ENCODE measurements at places on chromosomes 5 and 9.

- no peak for DNase-seq
Measured at GRCh38 chr5:68415177-68416085, 199.9 kb downstream of the PIK3R1 start.

DNA sequence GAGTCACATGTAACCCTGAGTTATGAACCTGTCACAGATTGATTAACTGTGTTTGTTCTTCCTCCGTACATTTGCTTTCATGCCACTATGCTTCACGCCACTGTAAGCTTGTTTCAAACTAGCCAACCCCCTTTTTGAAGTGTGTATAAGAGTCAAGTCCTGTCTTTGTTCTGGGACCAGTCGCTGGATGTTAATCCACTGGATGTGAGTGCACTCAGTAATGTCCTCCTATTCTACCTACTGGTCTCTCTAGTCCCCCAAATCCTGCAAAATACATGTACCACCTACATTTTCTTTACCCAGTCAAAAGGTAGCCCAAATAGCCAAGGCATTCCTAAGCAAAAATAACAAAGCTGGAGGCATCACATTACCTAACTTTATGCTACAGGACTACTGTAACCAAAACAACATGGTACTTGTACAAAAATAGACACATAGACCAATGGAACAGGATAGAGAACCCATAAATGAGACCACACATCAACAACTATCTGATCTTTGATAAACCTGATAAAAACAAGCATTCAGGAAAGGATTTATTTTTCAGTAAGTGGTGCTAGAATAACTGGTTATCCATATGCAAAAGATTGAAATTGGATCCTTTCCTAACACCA, 1139.1 kb upstream of the SEMA6A start:
- no peak for DNase-seq

DNA sequence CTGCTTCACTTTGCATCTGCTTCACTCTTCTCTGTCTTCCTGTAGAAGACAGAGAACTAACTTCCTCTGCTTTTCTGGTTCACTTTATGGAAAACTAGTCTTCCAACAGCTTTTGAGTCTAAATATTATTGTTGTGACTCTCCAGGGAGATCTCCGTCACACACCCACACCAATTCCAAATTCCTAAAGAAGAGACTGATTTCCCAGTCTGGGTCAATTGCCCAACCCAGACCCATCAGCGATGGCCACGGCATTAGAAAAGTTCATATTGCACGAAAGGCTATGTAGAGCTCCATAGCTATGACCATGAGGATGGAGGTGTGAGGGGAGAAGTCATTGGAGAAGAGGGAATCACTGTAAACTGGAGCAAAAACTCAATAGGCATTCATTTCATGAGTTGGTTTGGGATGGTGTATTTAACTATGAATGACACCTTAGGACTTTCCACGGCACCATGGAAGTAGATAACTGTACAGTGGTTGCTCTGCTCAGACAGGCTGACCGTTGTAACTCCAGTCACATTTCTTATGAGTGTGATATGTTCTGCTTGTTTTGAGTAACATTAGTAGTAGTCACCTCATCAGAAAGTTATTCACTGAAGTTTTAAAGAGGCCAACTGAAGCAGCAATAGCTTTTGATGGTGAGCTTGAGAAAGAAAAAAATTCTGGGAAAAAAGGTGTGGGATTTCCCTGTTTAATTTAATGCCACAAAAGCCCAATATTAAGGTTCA, 78.1 kb upstream of the MAMDC2 start:
- no peak for DNase-seq

GRCh38 chr5:138188626-138189025, 9.7 kb downstream of the KIF20A start:
- DNase-seq, result no peak

DNA sequence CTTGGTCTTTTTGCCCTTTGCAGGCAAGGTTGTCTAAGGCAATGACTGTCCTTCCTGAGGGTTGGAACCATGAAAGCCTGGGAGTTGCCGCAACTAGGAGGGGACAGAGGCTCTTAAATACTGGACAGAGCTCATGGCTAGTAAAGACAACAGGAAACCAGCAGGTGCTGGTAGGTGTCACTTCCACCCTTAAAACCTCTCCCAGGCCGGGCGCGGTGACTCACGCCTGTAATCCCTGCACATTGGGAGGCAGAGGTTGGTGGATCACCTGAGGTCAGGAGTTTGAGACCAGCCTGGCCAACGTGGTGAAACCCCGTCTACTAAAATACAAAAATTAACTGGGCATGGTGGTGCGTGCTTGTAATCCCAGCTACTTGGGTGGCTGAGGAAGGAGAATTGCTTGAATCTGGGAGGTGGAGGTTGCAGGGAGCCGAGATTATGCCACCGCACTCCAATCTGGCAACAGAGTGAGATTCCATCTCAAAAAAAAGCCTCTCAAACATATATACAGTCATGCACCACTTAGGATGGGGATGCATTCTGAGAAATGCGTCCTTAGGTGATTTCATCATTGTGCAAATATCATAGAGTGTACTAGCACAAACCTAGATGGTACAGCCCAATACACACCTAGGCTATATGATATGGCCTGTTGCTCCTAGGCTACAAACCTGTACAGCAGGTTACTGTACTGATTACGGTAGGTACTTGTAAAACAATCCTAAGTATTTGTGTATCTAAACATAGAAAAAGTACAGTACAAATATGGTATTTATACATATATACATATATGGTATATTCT, 102.7 kb downstream of the HSPA4 start:
- DNase-seq, result no peak

- no peak for DNase-seq
Measured at GRCh38 chr5:55621229-55621628, 86.5 kb upstream of the PLPP1 start.

- DNase-seq, result peak; percentile 61
Measured at GRCh38 chr9:12878351-12878978, 103.6 kb downstream of the LURAP1L start.

DNA sequence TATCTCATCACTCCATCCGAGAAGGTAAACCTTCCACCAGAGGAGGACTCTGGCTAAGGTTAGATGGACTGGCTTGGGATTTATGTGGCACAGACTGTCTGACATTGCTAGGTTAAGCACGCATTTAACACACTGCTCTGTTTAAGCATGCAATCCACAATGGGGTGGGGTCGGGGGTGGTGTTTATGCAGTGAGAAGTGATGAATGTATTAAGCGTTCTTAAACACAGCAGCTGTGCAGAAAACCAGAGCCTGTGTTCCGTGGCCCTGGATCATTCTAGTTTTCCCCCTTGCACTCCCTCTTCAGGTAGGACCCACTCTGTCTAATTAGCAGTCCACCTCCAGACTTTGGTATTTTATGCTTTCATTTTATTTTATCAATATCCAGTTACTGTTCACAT, 46.4 kb downstream of the STXBP1 start:
- DNase-seq, result no peak

DNA sequence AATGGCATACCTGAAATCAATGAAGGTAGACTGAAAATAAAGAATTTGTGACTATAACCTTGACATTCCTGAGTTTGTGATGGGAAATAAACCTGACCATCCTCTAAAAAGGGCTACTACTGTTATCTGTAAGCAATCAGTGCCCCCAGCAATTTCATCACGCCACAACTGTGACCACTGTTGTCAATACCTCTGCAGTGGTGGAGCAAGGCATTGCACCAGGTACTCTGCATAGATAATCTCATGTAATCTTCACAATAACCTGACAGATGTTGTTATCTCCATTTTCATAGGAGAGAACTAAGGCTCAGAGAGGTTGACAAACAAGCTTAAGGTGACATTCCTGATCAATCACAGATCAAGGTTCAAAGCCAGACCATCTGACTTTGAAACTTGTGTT, 38.5 kb upstream of the FRRS1L start:
- DNase-seq, result no peak

DNA sequence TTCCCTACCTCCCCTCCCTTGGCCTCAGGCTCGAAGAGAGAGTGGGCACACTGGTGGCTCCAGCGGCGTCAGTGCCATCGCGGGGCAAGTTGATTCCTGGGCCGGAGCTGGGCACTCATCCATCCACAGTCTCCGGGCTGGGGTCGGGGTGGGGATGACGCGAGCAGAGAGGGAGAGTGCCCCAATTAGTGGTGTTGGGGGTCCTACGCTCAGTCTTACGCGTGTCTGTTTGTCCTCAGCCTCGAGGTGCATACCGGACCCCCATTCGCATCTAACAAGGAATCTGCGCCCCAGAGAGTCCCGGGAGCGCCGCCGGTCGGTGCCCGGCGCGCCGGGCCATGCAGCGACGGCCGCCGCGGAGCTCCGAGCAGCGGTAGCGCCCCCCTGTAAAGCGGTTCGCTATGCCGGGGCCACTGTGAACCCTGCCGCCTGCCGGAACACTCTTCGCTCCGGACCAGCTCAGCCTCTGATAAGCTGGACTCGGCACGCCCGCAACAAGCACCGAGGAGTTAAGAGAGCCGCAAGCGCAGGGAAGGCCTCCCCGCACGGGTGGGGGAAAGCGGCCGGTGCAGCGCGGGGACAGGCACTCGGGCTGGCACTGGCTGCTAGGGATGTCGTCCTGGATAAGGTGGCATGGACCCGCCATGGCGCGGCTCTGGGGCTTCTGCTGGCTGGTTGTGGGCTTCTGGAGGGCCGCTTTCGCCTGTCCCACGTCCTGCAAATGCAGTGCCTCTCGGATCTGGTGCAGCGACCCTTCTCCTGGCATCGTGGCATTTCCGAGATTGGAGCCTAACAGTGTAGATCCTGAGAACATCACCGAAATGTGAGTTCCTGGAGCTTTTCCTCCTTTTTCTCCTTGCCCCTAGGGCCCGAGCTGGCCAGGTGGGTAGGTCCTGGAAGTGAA, 861 bp downstream of the NTRK2 start:
- no peak for DNase-seq

DNA sequence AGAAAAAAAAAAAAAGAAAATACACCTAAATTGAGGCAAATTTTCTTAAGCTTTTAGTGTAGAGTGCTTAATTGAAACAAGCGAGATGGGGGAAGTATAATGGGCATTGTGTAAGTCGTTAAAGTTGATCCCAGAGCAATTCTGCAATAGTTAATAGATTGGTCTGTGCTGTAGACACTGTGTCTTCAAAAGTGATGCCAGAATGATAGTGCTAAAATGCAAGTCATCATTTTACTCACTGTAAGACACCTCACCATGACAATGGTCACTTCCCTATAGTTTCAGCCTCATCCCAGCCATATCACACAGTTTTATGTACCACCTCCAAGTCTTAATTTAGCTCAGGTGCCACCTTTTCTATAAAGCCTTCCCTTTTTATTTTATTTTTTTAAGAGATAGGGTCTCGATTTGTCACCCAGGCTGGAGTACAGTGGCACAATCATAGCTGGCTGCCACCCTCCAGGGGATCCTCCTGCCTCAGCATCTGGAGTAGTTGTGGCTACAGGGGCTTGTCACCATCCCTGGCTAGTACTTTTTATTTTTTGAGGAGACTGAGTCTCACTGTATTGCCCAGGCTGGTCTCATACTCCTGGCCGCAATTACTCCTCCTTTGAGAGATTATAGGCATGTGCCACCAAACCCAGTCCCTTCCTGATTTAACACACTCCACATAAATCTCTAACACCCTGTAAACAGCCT, 6.2 kb downstream of the COX7C start:
- no peak for DNase-seq

GRCh38 chr5:115602591-115603125, 379 bp upstream of the TICAM2 start:
- DNase-seq, result peak; percentile 11

- no peak for DNase-seq
Measured at GRCh38 chr5:40446910-40447309, 232.8 kb upstream of the PTGER4 start.

DNA sequence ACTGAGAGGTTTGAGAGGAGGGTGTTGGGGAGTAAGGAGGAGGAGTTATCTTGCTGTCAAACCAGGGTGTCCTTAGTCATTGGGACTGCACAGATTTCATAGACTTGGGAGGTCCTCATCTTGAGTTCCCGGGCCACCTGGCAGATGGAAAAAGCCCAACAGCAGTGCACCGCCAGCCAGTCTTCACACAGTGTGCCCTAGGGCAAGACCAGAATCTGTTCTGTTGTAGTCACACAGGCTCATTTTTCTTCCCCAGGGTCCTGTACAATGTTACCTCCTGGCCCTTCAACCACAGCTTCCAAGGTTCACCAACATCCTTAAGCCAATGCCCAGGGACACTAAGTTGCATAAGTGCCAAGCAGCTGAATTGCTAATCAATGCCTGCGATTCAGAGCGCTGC, 21.0 kb downstream of the PLAC8L1 start:
- DNase-seq, result no peak

GRCh38 chr5:168525856-168526255, 3.2 kb upstream of the FBLL1 start:
- no peak for DNase-seq

DNA sequence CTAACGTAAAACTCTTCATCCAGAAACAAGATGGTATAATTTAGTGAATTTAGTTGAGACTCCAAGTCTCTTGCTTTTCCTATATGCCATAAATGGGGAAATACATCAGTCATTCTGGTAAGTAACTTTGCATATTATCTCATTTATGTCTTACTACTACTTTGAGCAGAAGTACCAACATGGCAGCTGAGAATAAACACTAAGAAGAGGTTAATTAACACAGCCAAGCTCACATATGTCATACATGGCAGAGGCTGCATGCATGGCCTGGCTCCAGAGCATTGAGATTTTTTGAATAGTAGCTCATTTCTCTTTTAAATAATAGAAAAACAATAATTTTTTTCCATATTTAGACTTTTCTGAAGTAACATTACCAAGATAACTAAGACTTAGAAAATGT, 54.3 kb downstream of the CERT1 start:
- no peak for DNase-seq

GRCh38 chr9:122463828-122464632, 13.7 kb downstream of the OR1J1 start:
- peak; percentile 65 for DNase-seq

- no peak for DNase-seq
Measured at GRCh38 chr9:96621618-96622017, 2.0 kb upstream of the CDC14B start.

- no peak for DNase-seq
Measured at GRCh38 chr5:16980983-16981382, 44.9 kb upstream of the MYO10 start.

DNA sequence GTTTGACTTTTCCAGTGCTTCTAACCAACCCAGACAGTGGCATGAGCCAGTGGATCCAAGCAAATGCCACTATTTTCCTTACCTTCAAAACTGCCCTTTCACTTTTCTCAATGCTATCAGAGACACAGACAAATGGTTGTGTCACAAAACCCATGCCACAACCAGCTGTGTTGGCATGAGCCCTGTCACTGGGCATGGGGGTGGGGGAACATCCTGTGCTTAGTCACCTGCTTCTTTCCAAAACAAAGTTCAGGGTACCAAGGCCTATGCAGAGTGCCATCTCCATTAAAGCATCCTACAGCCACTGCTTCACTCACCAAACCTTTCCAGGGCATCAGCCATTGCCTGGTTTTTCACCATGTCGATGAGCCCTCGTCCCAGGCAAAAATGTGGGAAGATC, 30.1 kb downstream of the NIPSNAP3B start:
- DNase-seq, result no peak

DNA sequence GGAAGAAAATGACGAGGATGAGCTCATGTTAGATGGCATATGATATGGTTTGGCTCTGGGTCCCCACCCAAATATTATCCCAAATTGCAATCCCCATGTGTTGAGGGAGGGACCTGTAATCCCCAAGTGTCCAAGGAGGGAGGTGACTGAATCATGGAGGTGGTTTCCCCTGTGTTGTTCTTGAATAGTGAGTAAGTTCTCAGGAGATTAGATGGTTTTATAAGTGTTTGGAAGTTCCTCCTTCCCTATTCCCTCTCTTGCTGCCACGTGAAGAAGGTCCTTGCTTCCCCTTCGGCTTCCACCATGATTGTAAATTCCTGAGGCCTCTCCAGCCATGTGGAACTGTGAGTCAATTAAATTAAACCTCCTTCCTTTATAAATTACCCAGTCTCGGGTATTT, 10.1 kb downstream of the EDIL3 start:
- no peak for DNase-seq
